Astrocyte (in vitro differentiated cells and primary cell): ENCODE measurements at places on chromosomes 1 and 21.
A peak's percentile ranks its signal among the peaks of the same experiment; 100 is the strongest.

DNA sequence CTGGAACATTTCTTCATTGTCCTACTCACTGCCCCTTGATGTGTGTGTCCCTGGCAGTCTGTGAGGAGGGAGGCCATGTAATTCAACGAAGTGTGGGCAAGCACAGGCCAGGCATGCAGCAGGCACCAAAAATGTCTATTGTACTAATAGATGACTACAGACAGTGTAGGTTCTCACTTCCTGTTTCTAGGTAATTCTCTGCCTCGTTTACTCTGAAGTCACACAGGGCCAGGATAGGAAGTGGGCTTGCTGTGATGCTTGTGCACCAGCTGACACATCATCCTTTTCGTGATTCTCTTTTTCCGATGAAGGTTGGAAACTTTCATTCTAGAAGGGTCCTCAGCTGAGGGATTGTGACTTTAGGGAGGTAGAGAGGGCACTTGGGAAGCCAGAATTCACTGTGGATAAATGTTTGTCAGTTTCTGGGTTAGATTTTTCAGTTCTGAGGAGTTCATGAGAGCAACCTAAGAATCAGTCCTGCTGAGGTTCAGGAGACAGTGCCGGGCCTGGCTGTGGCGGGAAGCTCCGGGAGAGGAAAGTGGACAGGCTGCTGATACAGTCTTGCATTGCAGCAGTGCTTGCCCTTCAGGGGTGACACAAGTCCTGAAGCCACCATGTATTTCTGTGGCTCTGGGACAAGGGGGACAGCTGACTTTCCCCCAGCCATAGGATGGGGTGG lies 4.3 kb upstream of the CSF1 start:
- no peak for DNase-seq

DNA sequence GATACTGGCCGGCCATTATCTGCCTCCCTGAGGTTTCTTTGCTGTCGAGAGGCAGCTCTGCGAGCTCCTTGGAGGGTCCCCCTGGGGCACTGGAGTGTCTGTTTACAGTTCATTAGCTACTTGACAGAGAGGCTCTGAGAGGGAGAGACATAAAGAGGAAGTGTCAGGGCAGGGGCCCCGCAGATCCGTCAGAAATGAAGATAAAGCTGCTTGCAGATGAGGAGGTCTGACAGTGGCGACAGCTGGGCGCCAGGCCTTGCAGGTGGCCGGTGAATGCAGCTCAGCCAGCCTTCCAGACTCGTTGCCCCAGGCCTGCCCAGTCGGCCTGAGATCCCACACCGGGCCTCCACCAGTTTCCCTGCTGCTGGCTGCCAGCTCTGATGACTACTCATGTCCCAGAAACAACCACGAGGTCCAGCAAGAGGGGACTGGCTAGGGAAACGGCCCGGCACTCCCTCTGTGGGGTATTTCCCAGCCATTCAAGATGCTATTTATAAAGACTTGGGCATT lies 84.7 kb downstream of the DISP3 start:
- no peak for DNase-seq

DNA sequence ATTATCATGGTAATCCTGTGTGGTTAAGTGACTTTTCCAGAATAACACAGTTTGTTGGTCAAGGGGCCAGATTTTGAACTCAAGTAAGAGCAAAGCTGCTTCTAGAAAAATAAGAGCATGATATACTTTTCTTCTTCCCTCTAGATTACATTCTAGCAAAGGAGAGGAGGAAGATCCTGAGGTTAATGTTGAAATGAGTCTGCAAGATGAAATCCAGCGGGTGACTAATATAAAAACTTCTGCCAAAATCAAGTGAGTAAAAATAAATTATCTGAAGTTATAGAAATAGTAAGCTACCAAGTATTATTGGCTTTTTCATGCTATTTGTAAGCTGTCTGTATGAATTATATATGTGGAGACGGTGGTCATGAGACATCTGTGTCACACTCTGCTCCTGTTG lies 12.8 kb downstream of the WDR3 start:
- no peak for DNase-seq

DNA sequence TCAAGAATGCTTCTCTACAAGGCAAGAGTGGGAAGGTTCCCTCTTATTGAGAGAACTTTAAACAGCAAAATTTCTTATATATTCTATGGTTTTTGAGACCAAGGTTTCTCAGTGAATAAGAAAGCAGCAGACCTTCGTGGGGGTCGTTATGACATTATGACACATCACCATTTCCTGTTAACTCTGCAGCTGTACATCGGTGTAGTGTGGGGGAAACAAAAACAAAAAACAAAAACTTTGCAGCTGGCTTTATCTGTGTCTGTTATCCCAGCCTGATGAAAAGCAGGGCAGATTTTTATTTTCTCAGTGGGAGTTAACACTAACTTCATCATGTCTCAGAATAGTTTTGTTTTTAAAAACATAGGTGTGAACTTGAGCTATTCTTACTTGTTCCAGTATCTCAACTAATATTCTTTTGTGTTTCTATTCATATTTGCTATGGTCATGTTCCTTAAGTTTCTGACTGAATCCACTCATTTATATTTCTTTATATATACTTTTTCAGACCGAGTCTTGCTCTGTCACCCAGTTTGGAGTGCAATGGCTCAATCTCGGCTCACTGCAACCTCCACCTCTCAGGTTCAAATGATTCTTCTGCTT lies 2.1 kb downstream of the SDE2 start:
- DNase-seq, result peak; percentile 10

- DNase-seq, result peak; percentile 89
Measured at GRCh38 chr1:94122201-94122970, 1.4 kb upstream of the ABCA4 start.

- no peak for DNase-seq
Measured at GRCh38 chr1:85568660-85569059, 11.9 kb upstream of the CCN1 start.

- no peak for DNase-seq
Measured at GRCh38 chr1:213656503-213656902, 331.3 kb upstream of the PROX1 start.

DNA sequence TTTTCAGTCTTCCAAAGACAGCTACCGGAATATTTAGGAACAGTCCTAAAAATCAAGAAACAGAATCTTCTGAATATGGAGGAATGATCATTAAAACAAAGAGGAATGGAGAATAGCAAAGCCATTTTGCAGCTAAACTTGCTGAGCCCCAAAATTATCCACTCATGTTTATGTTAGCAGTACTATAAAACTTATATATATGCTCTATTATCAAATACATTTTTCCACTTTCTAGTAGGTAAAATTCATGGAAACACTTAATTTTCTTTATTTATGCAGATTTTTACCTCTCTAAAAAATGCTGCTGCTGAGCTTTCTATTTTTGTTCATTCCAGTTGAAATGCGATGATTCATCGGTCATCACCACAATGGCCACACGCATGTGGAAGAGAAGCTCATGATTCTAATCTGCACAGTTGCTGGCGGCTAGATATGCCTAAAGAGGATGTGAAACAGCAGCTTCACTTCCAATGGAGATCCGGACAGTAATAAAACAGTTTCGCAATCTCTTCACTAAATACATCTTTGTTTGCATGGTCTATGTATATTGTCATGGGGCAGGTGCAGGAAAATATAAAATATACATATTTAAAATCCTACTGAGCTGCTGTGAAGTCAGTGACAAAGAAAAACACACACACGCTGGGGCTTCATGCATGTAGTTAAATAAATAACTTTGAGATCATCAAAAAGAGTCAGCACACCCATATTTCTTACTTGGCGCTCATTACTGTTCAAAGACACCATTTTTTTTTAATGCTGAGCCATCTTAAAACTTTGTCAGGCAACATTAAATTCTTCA lies 292.2 kb downstream of the SMYD3 start:
- DNase-seq, result peak; percentile 94
